ENCODE measurements at places on chromosomes 6 and 20. TPM values are rescaled to one million over a fixed set of nuclear protein-coding genes. Genes with fewer than 3 reads are reported as not detected.

DAAM2 gene
- 0.38 TPM for total RNA-seq

ARHGAP40 gene
- total RNA-seq = not detected

MBOAT1 gene
- 2.2 TPM for total RNA-seq

VSTM2L gene
- 0.27 TPM for total RNA-seq

BPIFB2 gene
- total RNA-seq = not detected

GSTA1 gene
- total RNA-seq = not detected

NCOA5 gene
- 12.1 TPM for total RNA-seq

CTCFL gene
- total RNA-seq = not detected

SPATS1 gene
- not detected for total RNA-seq

VPS16 gene
- total RNA-seq = 70.4 TPM

TBX18 gene
- total RNA-seq = 29.8 TPM
